ENCODE measurements at places on chromosomes 11 and 22.

- DNase-seq, result no peak
Measured at GRCh38 chr22:43241699-43242386, 54.9 kb upstream of the TTLL12 start.

GRCh38 chr22:30435674-30436126 is 10.1 kb downstream of the MTFP1 start:
- DNase-seq, result peak; percentile 48

- DNase-seq, result no peak
Measured at GRCh38 chr22:36569999-36570398, 41.0 kb upstream of the EIF3D start.

- DNase-seq, result no peak
Measured at GRCh38 chr11:102260241-102260640, 57.0 kb upstream of the BIRC3 start.

DNA sequence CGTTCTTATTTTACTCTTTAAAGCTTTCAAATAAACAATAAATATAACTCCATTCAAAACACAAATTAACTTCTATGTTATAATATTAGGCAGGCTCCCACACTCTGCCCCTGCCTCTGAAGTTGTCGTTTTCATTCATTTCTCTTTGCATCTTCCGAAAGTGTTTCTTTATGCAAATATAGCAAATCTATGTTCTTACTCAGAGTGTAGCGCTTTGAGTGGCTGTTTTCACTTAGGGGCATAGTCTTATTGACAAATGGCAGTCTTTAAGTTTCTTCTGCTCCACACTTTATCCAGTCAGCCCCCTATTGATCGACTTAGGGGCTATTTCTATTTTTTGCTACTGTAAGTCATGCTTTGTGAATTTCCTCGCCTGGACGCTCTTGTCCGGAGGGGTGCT is 45.3 kb upstream of the RTL6 start:
- DNase-seq, result no peak

DNA sequence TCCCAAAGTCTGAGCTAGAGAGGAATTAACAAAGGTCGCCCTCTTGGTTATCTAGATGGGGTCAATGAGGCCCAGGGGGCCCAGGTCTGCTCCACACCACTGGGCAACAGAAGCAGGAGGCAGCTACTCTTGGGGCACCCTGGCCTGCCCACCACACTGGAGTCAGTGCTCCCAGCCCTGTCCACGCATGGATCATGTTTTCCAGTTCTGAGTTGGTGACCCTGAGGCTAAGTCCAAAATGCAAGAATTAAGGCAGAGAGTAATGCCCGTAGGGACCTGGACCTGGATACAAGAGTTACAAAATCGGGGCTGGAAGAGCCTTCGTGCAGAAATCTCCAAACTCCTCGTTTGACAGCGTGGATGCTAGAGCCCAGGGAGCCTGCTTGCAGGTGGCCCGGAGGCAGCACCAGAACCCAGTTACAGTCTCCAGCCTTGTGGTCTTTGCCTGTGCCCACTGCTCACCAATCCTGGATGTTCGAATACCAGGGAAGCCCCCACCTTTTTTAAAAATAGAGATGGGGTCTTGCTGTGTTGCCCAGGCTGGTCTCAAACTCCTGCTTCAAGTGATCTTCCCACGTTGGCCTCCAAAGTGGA is 6.1 kb upstream of the THRSP start:
- no peak for DNase-seq

DNA sequence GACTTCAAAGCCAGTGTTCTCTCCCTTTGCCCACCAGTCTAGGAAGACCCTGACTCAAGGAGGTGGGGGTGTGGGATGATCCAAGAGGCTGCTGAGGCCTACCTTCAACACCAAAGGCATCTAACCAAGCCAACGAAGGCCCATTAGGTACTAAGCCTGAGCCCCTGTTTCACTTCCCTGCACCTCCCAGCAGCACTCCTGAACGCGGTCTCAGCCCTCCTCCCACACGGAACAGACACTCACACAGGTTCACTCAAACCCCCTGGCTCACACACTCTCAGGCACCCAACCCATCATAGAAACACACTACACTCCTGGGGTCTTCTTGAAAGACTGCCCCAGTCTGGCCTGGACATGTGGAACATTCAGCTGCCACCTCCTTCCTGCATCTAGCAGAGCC is 40.7 kb downstream of the SLC22A12 start:
- no peak for DNase-seq

DNA sequence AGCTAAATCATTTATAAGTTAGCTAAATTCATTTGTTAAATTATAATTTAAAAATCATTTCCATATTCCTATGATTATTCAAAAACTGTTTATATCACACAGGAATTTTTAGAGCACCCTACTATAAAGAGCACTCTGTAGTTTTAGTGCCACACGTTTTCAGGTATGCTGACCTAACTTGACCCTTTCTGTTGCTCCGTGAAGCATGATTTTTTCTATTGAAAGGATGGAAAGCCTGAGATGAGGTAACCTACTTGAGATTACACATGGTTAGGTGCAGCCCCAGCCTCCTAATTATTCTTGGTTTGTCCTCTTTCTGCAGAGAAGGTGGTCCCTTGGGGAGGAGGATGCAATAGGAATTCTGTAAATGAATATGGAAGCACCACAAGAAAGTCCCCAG is 72.6 kb downstream of the PPFIBP2 start:
- no peak for DNase-seq

GRCh38 chr11:76371170-76371569 is 9.8 kb downstream of the THAP12 start:
- peak; percentile 24 for DNase-seq

GRCh38 chr11:102237096-102237735 is 80.1 kb upstream of the BIRC3 start:
- no peak for DNase-seq

- DNase-seq, result no peak
Measured at GRCh38 chr11:130025371-130025770, 22.7 kb upstream of the PRDM10 start.

DNA sequence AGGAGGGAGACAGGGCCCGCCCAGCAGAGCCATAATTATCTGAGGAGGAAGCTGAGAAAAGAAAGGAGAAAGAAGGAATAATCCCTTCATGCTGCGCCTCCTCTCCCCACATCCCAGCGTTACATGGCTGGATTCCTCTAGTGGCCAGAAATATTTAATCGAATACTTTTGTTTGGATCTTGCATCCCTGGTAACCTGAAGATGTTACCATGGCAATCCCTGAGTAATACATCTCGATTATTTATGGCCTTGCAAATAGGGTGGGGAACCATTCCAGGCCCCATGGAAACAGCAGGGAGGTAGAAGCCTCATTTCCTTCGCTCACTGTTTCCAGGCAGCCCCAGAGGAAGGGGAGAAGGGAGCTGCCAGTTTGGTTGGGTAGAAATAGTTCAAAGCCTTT is 357.7 kb downstream of the BUD13 start:
- DNase-seq, result no peak

- no peak for DNase-seq
Measured at GRCh38 chr11:74256378-74257133, 54.9 kb downstream of the P4HA3 start.

- no peak for DNase-seq
Measured at GRCh38 chr22:33361581-33361980, 303.4 kb upstream of the SYN3 start.

DNA sequence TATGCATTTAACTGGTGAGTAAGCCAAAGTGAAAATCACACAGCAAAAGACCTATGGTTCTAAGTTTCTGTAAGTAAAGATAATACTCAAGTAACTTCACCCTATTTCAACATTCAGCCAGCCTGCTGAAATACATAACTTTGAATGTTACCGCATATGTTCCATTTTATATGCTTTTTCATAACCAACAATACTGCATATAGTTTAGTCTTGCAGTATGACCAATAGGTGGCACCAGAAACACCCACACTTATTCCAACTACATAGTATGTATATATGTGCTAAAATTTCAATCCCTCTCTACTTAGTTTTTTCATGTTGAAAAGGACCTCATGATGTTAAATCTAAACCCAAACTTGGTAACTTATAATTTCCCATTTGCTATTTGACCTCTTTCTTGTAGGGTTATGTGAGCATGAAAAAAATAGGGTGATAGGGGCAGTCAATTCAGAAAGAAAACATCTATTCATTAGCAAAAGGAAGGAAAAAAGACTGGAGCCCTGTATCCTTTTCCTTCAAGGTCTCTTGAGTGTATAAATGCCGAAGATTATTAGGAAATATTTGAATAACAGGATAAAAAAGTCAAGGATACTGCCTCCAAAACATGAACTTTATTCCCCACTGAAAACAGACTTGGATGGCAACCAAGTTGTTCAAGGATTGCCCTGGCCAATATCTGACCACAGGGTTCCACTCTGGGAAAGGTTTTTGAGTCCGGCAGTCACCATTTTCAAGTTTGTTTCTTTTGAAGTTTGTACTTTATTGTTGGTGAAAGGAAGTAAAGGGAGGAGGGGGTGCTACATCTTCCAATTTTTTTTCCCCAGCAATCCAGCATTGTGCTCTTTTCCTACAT is 23.8 kb upstream of the FZD4 start:
- DNase-seq, result peak; percentile 66

GRCh38 chr22:27983361-27983791 is 64.3 kb upstream of the PITPNB start:
- DNase-seq, result no peak

- no peak for DNase-seq
Measured at GRCh38 chr11:28536504-28537267, 428.5 kb downstream of the METTL15 start.

GRCh38 chr11:131592734-131593133 is 222.3 kb downstream of the NTM start:
- no peak for DNase-seq

- no peak for DNase-seq
Measured at GRCh38 chr11:119340335-119341221, at the start of gene C1QTNF5. Gene C1QTNF5, minus strand, starts transcription at chr11:119340883. Its CDS starts 486 bp downstream, at chr11:119340397.

DNA sequence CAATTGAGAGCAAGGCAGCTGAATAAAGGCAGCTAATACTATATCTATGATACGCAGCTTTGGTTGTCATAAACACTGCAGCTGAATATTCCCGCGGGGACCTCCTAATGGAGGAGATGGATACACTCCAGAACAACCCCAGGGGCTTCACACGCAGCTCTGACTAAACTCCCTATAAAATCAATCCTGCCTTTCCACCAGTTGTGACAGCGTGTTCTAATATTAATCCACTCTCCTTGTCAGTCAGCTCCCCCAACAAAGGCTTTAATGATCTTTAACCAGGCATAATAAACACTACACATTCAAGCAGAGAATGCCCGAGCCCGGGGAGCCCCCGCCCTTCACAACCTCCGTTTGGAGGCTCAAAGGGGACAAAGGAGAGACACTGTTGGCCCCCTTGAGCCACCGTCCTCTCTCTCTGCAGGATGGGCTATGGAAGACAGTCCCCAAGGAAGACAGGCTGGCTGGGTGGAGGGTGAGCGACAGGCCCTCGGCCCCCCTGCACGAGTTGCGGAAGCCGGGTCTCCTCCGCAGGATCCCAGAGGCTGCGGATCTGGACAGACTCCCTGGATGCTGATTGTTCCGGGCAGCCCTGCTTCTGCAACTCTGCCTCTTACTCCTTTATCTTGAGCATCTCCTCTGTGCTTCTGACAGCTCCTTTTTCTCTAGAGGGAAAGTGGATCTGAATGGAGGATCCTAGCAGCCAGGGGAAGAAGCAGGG is 565.2 kb downstream of the BUD13 start:
- DNase-seq, result no peak

DNA sequence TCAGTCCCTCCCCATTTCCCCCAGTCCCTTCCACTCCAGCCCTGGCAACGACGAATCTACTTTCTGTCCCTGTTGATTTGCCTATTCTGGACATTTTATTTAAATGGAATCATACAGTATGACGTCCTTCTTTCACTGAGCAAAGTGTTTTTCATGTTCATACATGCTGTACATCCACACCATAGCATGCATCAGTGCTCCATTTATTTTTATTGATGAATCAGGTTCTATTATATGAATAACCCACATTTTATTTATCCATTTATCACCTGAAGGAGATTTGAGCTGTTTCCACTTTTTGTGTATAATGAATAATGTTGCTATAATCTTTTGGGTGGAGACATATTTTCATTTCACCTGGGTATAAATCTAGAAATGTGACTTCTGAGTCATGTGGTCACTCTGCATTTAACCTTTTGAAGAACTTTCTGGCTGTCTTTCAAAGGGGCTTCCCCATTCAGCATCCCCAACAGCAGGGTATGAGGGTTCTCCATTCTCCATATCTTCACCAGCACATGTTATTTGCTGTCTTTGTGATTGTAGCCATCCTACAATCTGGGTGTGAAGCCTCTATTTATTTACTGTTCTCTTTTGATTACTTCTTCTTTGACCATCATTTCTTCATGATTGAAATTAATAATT is 531.7 kb downstream of the ETS1 start:
- no peak for DNase-seq

GRCh38 chr11:104637662-104638170 is 260.5 kb downstream of the CASP12 start:
- DNase-seq, result no peak

DNA sequence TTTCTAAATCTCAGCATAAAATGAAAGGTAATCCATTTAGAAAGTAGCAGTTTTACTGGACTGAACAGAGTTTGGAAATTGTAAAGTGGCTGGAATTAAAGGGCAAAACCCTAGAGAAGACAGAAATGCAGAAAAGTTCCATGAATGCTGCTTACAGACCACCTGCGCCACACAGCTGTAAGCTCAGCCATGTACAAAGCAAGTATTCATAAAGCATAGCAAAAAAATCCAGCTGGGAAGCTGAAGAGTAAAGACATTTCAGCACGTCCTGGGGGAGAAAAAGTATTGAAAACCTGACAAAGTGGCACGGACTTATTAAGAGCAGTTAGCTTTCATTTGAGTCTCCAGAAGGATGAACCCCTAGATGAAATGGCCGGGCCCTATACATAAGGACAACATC is 220.1 kb upstream of the CNTN5 start:
- no peak for DNase-seq

DNA sequence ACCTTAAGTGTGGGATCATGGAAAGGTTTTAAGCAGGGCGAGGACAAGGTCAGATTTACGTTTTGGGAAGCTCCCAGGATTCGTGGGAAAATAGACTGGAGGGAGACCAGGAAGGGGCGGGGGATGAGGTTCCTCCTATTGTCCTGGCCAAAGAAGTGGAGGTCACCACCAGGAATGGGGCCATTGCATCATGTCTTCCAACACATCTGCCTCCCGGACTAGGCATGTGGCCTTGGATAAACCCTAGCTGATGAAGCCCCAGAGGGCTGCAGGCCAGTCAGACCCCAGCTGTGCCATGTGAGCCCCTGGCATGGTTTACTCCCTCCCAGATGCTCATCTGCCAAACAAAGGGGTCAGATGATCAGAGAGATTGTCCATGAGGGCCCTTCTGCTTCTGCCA is 11.5 kb upstream of the YWHAH start:
- no peak for DNase-seq

GRCh38 chr11:44627911-44628729 is 62.7 kb downstream of the CD82 start:
- no peak for DNase-seq

- no peak for DNase-seq
Measured at GRCh38 chr11:10556590-10556989, 11.9 kb downstream of the LYVE1 start.

- peak; percentile 1 for DNase-seq
Measured at GRCh38 chr22:20750461-20751184, 23.3 kb upstream of the SERPIND1 start.
